ENCODE measurements at places on chromosomes 16 and 17. TPM values are rescaled to one million over a fixed set of nuclear protein-coding genes. Genes with fewer than 3 reads are reported as not detected.

DNA sequence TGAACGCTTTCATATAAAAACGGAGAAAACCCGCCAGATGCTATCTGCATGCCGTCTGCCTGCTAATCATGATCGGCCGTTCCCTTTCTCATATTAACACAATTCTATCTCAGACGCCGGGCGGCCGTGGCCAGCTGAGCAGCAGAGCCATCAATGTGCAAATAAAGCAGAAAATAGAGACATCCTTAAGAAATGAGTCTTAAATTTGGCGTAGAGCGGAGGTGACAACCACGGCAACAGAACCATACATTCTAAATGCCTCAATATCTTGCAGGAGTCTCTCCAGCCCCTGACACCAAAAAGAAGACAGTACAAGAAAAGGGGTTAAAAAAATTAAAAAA lies 2.7 kb upstream of the IRX5 start:
- H3K4me1 ChIP-seq, result peaks cover 24% of the 10 kb centered on the region
- peaks cover 1% of the 10 kb centered on the region for H3K36me3 ChIP-seq
- no peak for DNase-seq

Gene KRTAP9-4
- not detected for total RNA-seq

DNA sequence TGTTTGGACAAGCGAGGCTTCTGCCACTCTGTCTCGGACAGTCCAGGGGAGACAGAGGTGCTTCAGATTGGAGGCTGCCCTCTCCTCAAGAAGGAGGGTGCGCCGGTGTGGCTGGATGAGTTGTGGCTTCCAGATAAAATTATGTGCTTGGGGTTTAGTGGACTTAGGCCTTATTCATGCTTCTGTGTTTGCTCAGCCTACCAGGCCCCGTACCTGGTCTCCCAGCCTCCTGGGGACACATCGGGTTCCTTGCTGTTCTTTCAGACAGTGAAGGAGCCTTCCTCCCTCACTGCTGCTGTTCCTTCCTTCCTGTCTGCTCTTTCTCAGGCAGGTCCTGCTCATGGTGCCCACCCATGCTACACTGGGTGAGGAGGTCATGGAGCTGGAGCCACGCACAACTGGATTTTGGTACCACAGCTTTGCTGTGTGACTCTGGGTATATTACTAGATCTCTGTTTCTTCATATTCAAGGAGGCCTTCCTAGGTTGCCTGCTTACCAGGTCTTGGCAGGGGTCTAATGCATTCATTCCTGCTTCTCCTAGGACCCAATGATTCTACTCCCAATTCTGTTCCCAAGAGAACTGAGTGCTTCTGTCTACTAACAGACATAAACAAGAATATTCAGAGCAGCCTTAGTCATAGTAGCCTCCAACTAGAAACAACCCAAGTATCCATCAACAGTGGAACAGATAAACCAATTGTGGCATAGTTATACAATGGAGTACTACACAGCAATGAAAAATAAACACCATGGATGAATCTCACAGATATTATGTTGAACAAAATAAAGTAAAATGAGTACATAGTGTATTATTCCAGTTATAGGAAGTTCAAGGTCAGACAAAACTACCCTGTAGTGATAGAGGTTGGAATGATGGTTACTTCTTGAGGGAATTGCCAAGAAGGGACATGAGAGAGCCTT lies 121.7 kb downstream of the CMIP start:
- no peak for DNase-seq
- peaks cover 5% of the 10 kb centered on the region for H3K36me3 ChIP-seq
- no peak overlapping the region for H3K27ac ChIP-seq
- H3K27me3 ChIP-seq, result no peaks in the 10 kb centered on the region
- H3K4me3 ChIP-seq, result no peak overlapping the region
- H3K4me1 ChIP-seq, result peaks cover 6% of the 10 kb centered on the region

Gene SLC12A4
- 48.7 TPM for total RNA-seq

GRCh38 chr17:59347975-59348391 lies 16.5 kb downstream of the YPEL2 start:
- peaks cover 37% of the 10 kb centered on the region for H3K4me1 ChIP-seq
- no peak overlapping the region for H3K27ac ChIP-seq
- H3K4me3 ChIP-seq, result no peak overlapping the region
